Cortex of kidney (tissue), 1 donor: ENCODE measurements at places on chromosomes 11 and 22.

DNA sequence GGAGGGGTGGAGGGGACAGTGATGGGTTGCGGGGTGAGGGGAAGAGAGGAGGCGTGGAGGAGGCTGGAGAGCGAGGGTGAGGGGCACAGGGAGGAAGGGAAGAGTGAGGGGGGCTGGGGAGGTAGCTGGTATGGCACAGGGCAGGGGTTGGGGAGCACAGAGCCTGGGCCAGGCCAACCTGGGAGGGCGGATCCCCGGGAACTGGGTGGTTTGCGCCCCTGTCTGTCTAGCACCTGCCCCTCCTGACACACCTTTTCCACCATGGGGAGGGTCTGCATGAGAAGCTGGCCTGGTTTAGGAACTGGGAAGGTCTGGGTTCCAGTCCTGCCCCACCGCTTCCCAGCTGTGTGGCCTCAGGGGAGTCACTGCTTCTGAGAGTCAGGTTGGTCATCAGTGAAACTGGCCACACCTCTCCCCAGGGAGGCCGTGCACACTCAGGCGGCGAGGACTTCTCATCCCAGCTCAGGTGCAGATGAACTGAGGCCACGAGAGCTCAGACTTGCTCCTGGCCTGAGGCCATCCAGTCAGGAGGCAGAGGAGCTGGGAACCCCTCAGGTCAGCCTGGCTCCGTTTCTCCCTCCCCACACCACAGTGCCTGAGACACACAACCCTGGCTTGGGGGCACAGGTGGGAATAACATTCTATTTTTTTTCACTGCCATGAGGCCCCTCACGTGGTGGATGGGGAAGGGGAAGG, 95.6 kb downstream of the PHF21B start:
- DNase-seq, result no peak

DNA sequence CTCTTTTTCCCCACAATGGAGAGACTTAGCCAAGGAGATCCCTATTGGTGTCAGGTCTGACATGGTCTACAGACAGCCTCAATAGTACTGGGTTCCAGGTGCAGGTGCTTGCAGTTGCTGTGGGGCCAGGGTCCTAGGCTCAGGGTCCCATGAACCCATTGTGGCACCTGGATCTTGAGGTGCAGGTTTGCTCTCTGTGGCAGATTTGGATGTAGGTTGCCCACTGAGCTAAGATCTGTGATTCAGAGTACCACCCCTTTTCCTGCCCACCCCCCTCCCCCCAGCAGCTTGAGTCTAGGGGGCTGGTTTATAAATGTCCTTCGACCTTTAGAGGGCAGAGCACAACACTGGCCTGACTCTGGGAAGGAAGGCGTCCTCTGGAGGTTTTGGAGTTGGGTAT, 147.0 kb downstream of the APIP start:
- no peak for DNase-seq

GRCh38 chr11:17651681-17652080, 67.7 kb upstream of the MYOD1 start:
- DNase-seq, result no peak

DNA sequence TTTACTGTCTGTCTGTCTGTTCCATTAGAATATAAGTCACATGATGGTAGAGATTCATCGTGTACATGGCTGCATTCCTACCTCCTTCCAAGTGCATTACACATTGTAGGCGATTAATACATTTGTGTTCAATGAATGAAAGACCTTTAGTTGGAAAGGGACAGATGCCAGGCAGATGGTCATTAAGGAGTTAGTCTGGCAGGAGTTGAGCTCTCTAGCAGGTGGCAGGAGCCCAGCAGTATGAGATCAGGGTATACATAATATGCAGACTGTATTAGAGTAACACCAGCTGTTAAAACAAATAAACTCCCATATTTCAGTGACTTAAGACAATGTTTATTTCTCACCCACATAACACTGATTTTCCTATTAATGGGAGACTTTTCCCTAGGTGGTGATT, 147.7 kb upstream of the LARGE1 start:
- DNase-seq, result no peak

DNA sequence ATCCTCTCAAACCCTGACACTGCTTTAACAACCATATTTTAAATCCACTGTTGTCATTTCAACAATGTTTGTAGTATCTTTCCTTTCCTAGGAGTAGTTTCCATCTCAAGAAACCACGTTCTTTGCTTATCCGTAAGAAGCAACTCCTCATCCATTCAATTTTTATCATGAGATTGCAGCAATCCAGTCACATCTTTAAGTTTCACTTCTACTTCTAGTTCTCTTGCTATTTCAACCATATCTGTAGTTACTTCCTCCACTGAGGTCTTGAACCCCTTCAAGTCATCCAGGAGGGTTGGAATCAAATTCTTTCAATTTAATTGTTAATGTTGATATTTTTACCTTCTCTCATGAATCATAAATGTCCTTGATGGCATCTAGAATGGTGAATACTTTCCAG, 22.4 kb downstream of the CCDC82 start:
- DNase-seq, result no peak

DNA sequence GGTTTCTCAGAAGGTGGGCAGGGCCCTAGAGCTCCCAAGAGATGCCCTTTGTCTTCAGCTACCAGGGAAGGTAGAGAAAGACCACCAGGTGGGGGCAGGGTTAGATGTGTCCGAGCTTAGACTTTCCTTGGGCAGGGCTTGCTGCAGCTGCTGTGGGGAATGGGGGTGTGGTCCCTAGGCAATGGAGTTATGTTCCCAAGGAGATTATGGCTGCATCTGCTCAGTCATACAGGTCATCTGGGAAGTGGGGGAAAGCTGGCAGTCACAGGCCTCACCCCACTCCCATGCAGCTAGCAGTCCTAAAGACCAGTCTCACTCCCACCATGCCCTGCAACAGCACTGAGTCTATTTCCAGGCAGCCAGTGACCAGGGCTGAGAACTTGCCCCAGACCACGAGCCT, 29.5 kb downstream of the MMP27 start:
- DNase-seq, result no peak

DNA sequence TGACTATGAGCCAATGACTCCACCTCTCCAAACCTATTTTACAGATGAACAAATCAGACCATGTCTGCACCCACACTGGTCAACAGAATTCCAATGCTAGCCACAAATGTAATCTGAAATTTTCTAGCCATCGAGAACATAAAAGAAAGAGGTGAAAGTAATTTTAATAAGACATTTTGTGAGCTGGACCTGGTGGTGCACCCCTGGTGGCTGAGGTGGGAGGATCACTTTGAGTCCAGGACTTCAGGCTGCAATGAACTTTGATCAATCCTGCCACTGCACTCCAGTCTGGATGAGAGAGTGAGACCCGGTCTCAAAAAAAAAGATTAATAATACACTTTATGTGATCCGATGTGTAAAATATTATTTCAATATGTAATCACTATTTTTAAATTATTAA, 9.4 kb upstream of the RNF185 start:
- no peak for DNase-seq

DNA sequence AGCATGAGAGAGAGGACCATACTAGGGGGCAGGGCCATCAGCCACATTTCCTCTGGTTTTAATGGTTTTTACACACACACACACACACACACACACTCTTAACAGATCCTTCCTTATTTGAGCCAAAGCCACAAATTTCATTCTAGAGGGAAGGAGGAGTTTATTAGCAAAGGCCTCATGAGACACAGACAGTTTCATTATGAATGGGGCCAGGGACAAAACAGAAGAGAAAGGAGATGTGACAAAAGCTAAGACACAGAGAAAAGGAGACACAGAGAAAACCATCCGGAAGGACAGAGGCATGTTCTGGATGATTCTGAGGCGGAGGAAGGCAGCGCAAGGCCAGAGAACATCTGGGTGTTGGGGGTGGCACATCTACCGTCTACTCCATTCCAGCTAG, 32.2 kb upstream of the ARFGAP3 start:
- DNase-seq, result no peak

- DNase-seq, result no peak
Measured at GRCh38 chr11:44819346-44819745, 92.6 kb downstream of the TSPAN18 start.

- no peak for DNase-seq
Measured at GRCh38 chr11:844693-845644, 2.3 kb downstream of the TSPAN4 start.

- DNase-seq, result no peak
Measured at GRCh38 chr11:20363500-20364340, at the start of gene HTATIP2. HTATIP2 (plus strand) TSS chr11:20363714; CDS start chr11:20364238, 524 bp downstream.

- no peak for DNase-seq
Measured at GRCh38 chr11:65189191-65189590, 7.5 kb downstream of the CAPN1 start.

DNA sequence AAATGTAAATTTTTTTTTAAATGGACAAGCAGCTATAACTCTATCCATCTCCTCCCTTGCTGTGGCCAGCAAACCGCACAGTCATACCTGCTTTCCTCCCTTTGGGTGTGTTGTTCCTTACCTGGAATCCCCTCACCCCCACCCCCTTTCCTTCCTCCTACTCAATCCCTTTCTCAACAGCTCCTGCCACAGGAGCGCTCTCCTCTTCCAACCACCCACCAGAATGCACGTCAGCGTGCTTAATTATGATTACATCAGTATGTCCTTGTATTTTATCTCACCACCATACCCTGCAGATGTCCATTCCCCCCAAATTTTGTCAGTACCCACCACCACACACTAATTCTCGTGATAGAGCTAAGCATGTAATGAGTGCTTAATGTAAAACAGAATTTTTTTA, 60.9 kb upstream of the LMO2 start:
- no peak for DNase-seq

DNA sequence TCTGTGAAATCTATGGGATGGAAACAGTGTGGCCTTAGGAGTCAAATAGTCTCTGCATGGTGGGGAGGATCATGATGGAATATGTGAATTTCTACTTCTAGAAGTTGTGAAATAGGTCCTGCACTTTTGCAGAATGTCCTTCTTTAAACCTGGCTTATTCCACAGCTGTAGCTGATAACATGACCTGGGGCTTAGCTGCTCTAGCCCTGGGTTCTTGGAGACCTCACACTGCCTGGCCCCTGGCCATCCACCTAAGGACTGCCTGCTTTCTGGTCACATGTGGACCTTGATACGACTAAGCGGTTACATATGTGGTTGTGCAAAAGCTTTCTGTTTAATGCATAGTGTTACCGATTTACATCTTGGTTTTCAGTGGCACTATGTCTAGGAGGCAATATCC, 88.2 kb downstream of the SWAP70 start:
- DNase-seq, result no peak

DNA sequence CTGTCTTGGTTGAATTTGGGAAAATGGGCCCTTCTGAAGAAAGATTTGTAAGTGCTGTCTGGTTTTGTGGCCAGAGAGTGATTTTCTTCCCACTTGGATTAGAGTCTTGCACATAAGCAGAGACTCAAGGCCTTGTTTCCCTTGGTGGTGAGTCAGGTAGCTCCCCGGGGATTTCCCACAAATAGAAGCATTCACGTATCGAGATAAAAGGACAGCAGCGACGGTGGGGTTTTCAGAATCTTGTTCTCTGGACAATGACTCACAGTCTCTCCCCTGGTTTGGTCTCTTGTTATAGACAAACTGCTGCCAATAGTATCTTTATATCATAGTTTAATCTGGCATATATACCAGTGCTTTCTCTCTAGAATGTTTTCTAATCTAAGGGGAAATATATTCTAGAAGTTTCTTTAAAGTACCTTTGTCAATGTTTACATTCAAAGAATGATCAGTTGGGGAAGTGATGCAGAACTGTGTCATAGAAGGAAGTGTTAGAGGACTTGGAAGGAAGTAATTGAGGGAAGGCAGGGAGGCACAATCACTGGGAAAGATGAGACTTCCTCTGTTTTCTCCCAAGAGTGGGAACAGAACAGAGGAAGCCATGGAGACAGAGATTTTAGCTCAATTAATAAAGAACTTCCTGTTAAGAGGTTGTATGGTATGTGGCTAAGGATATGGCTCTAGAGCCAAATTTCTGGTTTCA, 18.1 kb downstream of the POLA2 start:
- no peak for DNase-seq

- no peak for DNase-seq
Measured at GRCh38 chr11:133997554-133997953, 40.8 kb upstream of the IGSF9B start.

DNA sequence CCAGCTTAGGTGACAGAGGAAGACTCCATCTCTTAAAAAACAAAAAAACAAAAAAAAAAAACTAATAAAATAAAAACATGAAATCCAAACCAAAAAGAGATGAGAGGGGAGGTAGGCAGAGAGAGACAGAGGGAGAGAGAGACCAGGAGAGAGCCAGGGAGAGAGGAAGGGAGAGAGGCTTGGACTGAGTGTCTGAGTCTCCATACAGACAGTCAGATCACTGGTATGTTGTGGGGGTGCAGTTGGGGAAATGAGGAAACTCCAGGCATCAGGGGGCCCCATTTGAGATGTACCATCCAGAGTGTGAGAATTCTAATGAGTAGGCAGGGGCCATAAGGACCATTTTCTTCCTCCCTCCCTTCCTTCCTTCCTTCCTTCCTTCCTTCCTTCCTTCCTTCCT, 53.1 kb upstream of the SEPTIN5 start:
- no peak for DNase-seq

DNA sequence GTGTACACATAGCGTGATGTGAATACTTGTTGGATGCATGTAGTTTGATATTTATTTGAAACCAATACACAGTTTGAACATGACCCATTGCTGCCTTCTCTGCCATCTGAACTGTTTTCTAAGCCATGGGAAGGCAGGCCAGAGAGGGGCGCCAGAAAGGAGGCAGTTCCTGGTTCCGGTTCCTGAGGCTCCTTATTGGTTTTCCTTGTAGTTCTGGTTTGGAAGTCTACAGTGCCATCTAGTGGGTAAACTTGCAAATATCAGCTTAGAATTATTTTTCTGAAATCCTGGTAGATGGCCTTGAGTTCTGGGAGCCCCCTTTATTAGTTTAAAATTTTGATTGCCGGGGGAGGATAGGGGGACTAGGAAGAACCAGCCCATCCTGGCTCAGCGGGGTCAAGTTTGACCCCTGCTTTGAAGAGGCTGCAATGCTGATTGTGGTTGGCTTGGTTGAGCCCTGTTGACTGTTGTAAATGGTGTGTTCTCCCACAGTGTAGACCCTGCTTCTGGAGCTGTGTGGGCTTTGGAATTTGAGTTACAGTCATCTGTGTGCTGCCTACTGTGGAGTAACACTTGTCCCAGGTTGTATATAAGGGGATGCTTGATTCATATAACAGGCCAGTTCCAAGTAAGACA, 48.4 kb downstream of the GRAMD1B start:
- no peak for DNase-seq

DNA sequence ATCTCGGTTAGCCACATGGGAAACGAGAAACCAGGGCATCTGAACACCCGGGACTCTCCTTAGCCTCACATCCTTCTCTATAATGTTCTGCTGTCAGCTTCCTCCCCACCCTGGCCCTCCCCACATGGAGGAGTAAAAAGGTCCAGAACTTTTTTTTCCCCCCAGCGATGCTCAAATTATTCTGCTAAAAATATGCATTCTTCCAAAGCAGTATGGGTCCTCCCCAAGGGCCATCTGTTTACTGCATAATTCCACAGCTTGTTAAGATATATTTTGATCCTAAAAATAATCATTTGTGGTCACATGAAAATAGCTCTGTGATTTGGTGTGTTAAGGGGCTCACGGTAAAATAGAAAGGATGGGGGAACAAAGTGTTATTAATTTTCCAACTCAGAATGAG, 281.5 kb upstream of the NARS2 start:
- no peak for DNase-seq

- no peak for DNase-seq
Measured at GRCh38 chr11:94310191-94310875, 6.0 kb downstream of the IZUMO1R start.
